ENCODE measurements at places on chromosomes 1 and 21.

DNA sequence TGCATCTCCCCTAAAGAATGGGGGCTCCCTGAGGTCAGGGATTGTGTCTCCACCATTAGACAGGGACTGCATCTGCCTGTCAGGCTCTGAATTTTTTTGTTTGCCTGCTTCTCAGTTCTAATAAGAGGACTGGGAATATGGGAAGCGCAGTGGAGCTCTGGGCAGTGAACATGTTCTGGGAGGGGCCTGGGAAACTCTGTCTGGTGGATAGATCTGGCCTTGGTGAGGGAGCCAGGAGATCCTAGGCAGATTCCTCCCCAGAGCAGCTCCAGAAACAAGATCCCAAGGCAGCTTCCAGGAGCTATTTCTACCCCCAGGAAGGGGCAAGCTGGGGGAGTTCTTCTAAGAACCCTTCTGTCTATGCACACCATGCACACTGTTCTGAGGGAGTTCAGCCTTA, 12.6 kb upstream of the MYOG start:
- no peak for DNase-seq

DNA sequence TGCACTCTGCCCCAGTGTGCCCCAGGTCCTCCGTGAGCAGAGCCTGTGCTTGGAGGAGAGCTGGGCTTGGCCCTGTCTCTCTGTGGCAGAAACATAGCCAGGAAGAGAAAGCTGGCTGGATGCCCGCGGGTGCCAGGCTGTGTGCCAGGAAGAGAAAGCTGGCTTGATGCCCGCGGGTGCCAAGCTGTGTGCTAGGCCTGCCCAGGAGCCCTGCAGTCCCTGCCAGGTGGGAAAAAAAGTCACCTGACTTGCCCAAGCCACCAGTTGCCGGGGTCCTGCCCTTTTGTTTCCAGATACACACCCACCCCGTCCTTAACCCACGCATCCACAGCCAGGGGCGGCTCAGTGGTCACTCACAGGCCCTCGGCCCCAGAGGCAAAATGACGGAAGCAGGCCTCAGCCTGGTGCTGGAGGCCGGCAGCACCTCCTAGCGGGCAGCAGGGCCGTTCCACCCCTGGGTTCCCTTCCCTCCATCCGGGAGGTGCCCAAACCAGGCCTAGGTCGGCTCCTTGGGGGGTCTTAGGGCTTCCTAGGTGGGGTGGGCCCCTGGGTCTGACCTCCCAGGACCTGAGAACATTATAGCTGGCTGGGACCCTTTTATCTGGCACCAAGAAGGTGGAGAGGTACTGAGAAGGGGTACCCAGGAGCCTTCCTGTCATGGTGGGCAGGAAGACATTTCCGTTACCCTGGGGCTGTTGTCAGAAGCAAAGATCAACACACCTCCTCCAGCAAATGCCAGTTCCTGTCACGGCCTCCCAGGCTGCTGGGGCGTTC, 9.1 kb downstream of the ITGB2 start:
- DNase-seq = no peak

GRCh38 chr1:82520611-82521010, 719.9 kb downstream of the ADGRL2 start:
- no peak for DNase-seq

- no peak for DNase-seq
These were observed 37.0 kb downstream of the CCDC185 start for GRCh38 chr1:223430236-223430635.

DNA sequence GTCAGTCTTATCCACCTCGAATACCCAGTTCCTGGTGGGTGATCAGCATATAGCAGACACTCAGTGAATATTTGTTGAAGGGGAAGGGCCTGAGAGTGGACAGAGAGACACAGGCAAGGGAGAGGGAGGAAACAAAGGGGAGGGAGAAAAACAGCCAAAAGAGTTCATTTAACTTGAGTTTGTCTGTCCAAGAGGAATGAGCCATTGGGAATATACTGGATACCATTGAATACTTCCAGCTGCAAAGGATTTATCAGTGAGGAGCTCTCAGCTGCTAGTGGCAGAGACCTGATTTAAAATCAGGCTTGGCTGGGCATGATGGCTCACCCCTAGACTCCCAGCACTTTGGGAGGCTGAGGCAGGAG, 11.5 kb upstream of the BGLAP start:
- no peak for DNase-seq

DNA sequence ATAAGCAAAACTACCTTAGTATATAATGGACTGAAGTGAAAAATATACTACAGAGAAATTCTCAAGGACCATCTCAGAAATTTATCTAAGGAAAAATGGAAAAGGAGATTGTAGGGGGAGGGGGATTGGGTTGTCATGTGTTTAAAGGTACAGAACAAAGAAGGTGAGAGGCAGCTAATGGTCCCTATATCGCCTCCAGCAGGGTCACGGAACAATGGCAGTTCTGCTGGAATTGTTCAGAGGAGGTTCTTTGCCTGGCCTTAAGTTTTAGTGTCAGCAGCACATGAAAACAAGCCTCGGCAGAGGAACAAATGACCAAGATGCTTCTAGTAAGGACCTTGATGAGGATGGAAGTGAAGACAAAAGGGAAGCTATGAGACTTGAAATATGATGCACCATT, 42.0 kb upstream of the RGS2 start:
- DNase-seq = no peak

- DNase-seq = no peak
These were observed 202.0 kb downstream of the LRRC40 start for GRCh38 chr1:70003211-70003908.

GRCh38 chr1:147599362-147600118, 58.2 kb downstream of the BCL9 start:
- peak; percentile 93 for DNase-seq

- DNase-seq = no peak
These were observed 6.1 kb upstream of the MASP2 start for GRCh38 chr1:11052839-11053757.

DNA sequence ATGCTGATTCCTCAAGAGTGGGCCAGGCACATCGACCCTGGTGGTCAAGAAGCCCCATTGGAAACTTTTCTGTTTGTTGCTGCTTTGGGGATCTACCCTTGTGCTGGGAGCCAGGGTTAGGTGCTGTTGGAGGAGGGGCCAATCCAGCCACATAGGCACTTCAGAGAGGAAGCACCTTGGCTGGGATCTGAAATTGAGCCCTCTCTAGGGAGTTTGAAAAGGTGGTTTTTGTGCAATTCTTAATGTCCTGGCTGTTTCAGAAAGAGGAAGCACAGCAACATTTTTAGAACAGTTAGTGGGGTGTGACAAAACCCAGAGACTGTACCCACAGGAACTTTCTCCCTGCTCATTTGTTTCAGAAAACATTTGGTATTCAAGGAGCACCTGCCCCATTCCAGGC, 17.2 kb upstream of the BEND5 start:
- no peak for DNase-seq

DNA sequence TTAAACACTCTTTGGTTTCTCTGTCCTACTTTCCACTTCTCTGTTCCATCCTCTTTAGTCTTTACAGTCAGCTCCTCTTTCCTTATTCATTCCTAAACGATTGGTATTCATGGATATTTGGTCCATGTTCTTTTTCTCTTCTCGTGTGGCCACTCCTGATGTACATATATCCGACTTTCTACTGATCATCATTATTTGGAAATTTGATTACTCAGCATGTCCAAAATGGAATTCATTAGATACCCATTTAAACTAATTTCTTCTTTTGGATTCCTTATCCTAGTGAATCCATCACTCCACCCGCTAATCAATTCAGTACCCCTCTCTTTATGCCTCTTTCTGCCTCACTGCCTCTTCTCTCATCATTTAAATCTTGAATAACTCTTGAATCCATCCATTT, 43.8 kb upstream of the TNFSF18 start:
- no peak for DNase-seq

GRCh38 chr1:207248544-207249198, 72.8 kb upstream of the CD55 start:
- no peak for DNase-seq

DNA sequence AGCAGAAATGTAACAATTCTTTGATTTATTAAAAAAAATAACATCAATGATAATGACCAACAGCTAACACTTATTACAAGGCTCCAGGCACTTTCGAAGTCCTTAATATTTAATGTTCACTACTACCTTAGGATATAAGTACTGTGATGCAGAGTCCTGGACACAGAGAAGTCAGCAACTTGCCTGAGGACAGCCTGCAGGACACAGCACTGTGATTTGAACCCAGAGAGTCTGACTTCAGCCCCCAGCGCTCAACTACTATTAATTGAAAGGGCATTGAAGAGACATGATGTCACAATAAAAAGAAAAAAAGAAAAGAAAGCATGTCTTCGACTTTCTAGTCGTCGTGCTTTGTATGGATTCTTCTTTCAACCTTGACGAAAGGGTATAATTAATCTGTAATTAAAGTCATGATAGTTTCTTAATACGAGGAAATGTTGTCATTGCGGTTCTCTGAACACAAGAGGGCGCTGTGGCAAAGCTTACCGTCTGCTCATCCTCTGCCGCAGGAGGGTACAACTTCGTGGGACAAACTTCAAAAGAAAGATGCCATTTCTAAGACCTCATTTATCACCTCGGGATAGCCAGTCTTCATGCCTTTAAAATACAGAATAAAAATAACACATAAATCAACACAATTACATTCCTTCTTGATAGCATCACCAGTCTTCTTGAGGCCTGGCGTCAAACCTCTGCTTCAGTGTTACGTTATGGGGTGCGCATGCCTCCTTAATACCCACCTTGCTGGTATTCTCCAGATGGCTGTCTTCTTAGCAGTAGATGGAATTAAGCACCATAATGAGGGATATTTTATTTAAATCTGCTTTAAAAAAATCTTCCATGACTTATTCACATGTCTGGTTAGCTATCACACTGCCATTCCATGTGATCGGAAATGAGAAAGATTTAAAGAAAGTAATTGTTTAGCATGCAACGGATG, 240.1 kb downstream of the DISC1 start:
- peak; percentile 14 for DNase-seq

GRCh38 chr1:8361198-8361849, 43.4 kb downstream of the SLC45A1 start:
- DNase-seq = no peak

- no peak for DNase-seq
These were observed 208.1 kb downstream of the USH2A start for GRCh38 chr1:216215169-216215568.

GRCh38 chr1:27557596-27558340, 46.2 kb downstream of the AHDC1 start:
- no peak for DNase-seq

DNA sequence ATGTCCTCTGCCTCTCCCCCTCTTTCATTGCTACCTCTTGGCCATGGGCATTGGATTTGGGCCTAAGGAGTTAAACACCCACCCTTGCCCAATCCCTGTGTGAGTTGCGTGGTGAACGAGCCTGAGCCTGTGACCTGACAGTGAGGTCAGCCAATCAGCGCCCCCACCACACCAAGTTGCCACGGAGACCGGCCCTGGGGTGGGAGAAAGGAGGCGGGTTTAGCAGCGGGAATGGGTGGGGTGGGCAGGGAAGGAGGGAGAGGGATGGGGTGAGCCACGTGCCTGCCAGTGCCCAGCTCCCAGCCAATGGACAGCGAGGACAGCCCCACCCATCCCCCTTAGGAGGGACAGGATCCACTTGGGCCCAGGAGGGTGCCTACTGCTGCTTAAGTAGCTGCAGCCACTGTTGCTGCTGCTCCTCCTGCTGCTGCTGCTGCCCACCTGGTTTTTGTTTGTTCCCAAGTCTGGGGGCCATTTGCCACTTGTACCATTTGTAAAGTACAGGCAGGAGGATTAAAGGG, 9.5 kb downstream of the ZBTB7B start:
- DNase-seq = no peak

GRCh38 chr1:44521378-44522080, 116.5 kb downstream of the RNF220 start:
- no peak for DNase-seq

GRCh38 chr1:43835082-43836021, 98.2 kb upstream of the ARTN start:
- no peak for DNase-seq

GRCh38 chr1:106814418-106814817, 242.1 kb upstream of the PRMT6 start:
- DNase-seq = no peak
